Thoracic aorta endothelial cell (primary cell): ENCODE measurements at places on chromosomes 1 and 21. TPM values are rescaled to one million over a fixed set of nuclear protein-coding genes. Genes with fewer than 3 reads are reported as not detected.

ANGPTL3 gene
- 0.07 TPM in 1 of 2 replicates, not detected in the other for total RNA-seq

COL24A1 gene
- total RNA-seq, result 0.07 and 0.27 TPM in 2 replicates

REN gene
- total RNA-seq, result 0.07 TPM in 1 of 2 replicates, not detected in the other

PGBD5 gene
- total RNA-seq, result under 0.01 and 0.07 TPM in 2 replicates

KCNJ9 gene
- total RNA-seq, result not detected in 2 replicates
